Renal cortex interstitium (tissue), 15 donors: ENCODE measurements at places on chromosomes 13 and 19.

- no peak for DNase-seq
Observed at GRCh38 chr13:74048756-74049155, 85.4 kb downstream of the KLF12 start.

GRCh38 chr13:86082121-86082520 is 282.9 kb upstream of the SLITRK6 start:
- DNase-seq: no peak

DNA sequence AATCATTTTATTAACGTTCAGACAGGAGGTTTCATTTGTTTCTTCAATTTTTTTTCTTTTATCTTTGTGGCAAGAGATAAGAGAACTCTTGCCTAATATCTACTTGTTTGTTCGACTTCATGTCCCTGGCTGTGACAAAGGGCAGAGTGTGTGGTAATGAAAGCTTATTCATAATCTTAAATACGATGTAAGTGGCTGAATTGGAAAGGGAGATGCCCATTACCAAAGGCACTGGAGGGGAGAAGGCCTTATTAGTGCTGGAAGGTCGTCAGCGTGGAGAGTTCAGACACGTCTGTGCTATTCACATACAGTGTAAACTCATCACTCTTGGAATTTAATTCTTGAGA is 54.0 kb downstream of the RFC3 start:
- DNase-seq: no peak

DNA sequence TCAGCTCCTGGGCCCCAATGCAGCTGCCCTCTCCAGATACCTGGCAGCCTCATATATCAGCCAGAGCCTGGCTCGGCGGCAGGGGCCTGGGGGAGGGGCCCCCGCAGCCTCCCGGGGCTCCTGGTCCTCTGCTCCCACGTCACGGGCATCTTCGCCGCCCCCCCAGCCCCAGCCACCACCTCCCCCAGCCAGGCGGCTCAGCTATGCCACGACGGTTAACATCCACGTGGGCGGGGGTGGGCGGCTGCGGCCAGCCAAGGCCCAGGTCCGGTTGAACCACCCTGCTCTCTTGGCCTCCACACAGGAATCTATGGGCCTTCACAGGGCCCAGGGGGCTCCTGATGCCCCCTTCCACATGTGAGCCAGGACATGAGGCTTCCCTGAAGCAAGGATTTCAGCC is 10.8 kb downstream of the RPS16 start:
- no peak for DNase-seq
